ENCODE measurements at places on chromosomes 5 and 9.

DNA sequence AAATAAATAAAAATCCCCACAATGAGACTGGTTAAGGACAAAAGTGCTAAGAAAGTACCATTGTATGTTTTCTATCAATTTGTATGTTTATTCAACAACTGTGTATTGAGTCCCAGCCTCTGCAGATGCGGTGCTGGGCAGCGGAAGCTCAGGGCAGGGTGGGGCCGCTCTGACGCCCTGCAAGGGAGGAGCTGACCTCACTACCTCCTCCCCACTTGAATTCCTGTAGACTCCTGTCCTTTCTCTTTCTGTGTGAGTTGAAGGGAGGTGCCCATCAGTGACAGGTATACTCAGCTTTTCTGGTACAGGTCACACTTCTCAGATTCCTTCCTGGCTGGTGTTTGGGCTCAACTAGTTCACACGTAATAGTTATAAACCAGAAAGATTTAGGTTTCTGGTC is 27.0 kb downstream of the ANGPTL2 start:
- DNase-seq = no peak

- DNase-seq = no peak
Measured at GRCh38 chr9:68847765-68848164, 142.7 kb downstream of the PIP5K1B start.

- DNase-seq = no peak
Measured at GRCh38 chr5:59169081-59169767, 586.3 kb downstream of the RAB3C start.

DNA sequence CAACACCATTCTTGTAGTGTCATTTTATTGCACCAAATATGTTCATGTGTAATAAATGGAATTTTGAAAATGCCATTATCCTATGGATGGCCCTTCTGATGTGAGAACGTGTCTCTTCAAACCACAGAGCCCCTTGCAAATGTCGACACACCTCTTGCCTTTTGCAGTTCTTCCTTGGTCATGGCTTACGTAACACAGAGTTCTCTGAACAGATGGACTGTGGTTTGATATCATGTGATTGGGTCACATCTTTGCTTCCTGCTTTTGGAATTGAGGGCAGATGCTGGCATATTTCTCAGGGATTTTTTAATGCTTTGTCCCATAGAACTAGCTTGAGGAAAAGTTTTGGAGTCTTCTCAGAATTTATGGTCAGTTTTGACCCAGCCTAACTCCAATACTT is 4.6 kb downstream of the TGFBR1 start:
- no peak for DNase-seq

- no peak for DNase-seq
Measured at GRCh38 chr9:109312783-109313182, 8.1 kb downstream of the EPB41L4B start.

DNA sequence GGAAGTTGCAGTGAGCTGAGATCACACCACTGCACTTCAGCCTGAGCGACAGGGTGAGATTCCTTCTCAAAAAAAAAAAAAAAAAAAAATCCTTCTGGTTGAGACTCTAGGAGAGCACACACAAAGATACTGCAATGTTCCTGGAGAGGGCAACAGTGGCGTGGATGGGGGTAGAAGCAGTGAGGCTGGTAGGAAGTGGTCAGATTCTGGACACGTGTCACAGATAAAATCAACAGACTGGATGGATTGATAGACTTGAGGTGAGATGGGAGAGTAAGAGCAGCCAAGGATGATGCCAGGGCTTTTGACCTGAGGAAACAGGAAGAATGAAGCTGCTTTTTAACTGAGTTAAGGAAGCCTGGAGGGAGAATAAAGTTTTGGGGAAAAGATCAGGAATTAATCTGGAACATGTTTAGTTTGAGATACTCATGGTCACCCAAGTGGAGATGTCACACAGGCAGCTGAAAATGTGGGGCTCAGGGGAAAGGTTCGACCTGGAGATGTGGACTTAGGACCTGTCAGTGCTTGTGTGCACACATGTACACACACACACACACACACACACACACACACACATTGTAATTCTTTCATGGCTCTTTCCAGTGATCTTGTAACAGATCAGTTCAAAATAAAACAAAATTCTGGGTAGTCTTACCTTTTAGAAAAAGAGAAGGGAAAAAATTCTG is 88.1 kb downstream of the FANCC start:
- no peak for DNase-seq

DNA sequence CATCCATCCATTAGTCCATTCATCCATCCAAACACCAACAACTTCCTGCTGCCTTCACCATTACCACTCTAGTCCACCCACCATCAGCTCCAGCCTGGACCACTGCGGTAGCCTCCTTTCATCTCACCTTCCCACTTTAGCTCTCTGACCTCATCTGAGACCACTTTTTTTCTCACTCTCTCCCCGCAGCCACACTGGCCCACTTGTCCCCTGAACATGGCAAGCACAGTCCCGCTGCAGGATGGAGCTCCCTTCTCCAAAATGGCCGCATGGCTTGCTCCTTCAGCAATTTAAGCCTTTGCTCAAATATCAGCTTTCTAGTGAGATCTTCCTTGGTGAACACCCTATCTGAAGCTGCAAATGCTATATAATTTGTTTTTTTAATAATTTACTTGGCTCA is 11.1 kb downstream of the CSF1R start:
- no peak for DNase-seq

- DNase-seq = no peak
Measured at GRCh38 chr5:153490118-153491037, at the start of gene GRIA1. TSS of gene GRIA1 (plus strand) at chr5:153490670.

DNA sequence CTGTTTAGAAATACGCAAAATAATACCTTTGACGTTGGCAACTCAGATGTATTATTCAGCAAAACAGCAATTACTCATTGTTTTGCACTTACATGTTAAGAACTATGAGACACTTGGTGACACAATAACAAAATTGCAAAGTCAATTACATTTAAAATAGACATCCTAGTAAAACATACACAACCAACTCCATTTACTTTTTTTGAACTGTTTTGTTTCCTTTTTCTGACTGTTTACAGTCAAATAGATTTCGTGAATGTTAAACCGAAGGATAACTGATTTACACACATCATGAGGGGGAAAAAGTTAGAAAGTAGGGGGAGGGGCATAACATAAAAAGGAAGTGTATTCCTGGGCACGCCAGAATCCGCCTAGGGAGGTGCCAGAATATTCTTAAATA is 220.1 kb downstream of the MEF2C start:
- no peak for DNase-seq

DNA sequence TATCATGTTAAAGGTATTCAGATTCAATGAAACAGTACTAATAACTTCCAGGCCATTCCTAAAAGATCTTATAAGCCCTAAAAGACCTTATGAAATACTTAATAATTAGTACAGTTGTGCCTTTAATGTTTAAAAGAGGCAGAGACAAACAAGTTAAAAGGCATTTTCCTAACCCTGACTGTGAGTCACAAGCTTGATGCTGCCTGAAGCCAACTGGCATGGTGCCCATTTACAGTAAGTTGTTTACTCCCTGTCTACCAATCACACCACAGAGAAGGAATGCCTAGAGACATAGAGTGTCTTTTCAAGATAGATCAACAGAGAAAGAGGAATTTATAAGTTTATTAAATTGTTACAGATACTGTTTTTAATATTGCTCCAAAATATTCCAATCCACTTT is 47.8 kb downstream of the NR3C1 start:
- DNase-seq = no peak

DNA sequence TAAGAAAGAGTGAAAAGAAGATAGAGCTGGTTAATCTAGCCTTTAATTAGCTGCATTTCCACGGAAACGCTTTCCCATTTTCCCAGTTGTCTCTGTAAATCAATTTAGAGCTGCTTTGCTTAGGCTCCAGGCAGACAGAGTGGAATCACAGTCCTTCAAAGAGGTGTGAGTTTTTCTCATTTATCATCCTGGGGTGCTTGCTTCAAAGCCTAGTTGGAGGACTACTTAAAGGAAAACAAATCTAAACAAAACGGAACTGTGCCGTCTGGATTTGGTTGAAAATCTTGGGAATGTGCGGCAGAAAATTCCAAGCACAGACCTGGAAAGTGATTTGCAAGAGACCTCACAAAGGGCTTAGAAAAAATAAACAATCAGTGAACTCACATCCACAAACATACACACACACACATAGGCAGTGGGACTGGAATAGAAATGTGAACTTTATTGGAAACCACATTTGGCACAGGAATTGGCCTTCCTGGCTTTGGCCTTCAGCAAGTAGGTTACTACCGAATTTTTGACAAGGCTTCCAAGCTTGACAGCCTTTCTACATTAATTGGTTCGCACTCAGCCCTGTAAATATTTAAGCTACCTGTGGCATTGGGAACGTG is 235.2 kb upstream of the SLC24A2 start:
- DNase-seq = no peak

DNA sequence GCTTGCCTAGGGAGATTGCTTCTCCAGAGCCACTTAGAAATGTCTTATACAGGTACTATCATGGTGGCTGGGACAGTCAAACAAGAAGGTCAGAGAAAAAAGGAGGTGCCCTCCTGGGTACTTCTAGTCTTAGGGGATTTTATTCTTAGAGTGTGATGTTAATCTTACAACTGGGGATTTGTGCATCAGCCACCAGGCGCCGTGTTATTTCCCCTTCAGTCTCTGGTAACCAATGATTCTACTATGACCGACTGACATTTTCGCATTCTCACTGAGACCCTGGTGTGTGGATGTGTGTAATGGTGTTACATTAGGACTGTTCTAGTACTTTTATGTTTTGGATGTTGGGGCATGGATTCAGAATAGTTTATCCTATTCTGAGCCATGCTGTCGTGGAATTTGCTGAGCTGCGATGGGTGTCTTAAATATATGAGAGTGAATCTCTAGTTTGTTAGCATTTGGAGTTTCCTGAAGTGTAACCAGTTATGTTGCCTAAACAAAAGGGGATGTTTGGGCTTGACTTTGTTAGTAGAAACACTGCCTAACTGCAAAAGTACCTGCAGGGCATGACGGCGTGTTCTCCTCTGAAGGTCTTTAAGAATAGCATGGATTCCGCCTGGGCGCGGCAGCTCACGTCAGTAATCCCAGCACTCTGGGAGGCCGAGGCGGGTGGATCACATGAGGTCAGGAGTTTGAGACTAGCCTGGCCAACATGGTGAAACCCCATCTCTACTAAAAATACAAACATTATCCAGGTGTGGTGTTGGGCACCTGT is 175.2 kb upstream of the DAP start:
- DNase-seq = no peak

- DNase-seq = peak; percentile 45
Measured at GRCh38 chr9:134390537-134390936, 64.3 kb downstream of the RXRA start.

GRCh38 chr5:20224046-20224445 is 236.0 kb upstream of the CDH18 start:
- no peak for DNase-seq

DNA sequence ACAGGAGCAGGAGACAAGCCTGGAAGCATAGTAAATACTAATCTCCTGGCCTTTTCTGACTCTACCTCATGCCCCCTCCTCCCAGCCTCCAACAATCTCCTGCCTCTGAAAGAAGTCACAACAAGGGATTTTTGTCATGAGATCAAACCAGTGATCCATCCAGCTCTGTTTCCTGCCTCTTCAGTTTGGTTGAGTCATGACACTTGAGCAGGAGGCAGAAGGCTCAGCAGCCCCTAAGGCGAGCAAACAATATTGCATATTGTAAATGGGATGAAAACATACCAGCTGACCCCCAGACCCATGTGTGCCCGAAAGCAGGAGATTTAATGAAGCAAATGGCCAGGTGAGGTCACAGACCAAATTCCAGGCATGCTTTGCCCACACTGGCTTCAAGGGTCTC is 272.8 kb downstream of the GAS1 start:
- no peak for DNase-seq

- no peak for DNase-seq
Measured at GRCh38 chr5:13477118-13477737, 467.3 kb downstream of the DNAH5 start.

DNA sequence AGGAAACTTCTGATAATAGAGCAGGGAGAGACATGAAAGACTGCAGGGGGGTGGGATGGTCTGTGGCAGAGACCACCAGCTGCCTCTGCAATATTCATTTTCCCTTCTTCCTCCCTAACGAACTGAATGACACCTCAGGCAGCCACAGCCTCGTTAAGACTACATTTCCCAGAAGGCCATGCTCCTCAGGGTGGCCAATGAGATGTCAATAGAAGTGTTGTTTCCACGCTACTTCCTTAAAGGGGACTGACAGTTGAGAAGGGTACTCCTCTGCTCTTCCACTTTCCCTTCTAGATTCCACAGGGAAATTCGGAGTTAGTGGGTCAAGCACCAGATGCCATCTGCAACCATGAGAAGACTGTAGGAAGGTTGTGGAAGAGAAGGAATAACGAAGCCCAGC is 52.0 kb upstream of the DAPK1 start:
- no peak for DNase-seq

- no peak for DNase-seq
Measured at GRCh38 chr5:39151745-39152144, 67.6 kb downstream of the FYB1 start.

- no peak for DNase-seq
Measured at GRCh38 chr9:78235256-78235761, 566 bp upstream of the CEP78 start.

- no peak for DNase-seq
Measured at GRCh38 chr5:134642931-134643530, 5.6 kb upstream of the SEC24A start.

- DNase-seq = no peak
Measured at GRCh38 chr5:115772731-115773475, 43.6 kb downstream of the CDO1 start.

- no peak for DNase-seq
Measured at GRCh38 chr9:131191857-131192256, 66.5 kb downstream of the NUP214 start.
